ENCODE measurements at places on chromosomes 7 and 10.

DNA sequence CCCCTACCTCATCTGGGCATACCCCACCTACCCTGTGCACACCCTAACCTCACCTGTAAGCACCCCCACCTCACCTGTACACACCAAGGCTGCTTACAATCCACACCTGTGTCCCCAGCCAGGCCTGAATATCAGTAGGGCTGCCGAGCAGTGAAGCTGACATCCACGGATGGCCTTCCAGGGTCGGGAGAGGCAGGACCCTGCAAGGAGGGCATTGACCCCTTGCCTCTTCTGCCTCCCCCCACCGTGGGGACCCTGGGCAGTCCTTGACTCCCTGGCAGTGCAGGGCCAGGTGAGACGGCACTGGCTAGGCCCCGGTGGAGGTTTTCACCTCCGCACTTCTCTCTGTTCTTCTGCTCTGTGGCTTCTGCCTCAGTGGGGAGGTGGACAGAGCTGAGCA lies 37.6 kb upstream of the ELFN1 start:
- DNase-seq = no peak

- DNase-seq = no peak
Observed at GRCh38 chr10:90775351-90776028, 82.3 kb downstream of the HTR7 start.

- DNase-seq = no peak
Observed at GRCh38 chr7:140314573-140315480, 83.5 kb downstream of the SLC37A3 start.

GRCh38 chr7:55181762-55182161 lies 162.9 kb downstream of the EGFR start:
- DNase-seq = no peak

GRCh38 chr7:15352421-15353206 lies 209.2 kb downstream of the AGMO start:
- DNase-seq = no peak

GRCh38 chr7:125423458-125424155 lies 494.0 kb upstream of the POT1 start:
- no peak for DNase-seq

GRCh38 chr10:29785701-29786100 lies 150.9 kb upstream of the SVIL start:
- no peak for DNase-seq

GRCh38 chr10:99346247-99346646 lies 17.1 kb downstream of the CNNM1 start:
- no peak for DNase-seq

GRCh38 chr10:9331583-9332008 lies 1277.1 kb downstream of the GATA3 start:
- DNase-seq = no peak

- no peak for DNase-seq
Observed at GRCh38 chr7:128030654-128031611, at the start of gene LRRC4. Gene LRRC4, minus strand, starts transcription at chr7:128031437. Its CDS starts 797 bp downstream, at chr7:128030640.

DNA sequence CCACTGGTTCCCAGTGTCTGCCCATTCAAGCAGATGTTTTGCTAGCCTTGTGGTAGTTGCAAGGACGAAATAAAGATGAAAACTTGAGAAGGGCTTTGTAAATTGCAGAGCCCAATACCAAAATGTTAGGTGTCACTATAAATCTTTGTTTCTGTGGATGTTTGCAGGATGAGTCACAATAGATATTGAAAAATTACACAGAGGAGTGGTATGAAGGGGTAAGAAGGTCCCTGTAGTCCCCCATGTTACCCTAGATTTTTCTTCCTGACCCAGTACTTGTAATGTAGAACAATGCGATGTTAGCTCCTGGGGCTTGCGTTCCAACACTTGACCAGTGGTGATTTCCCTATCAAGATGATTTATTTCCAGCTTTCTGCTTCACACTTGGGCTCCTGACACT lies 102.6 kb upstream of the LYZL1 start:
- no peak for DNase-seq

GRCh38 chr10:124737708-124738107 lies 6.5 kb downstream of the FAM53B start:
- DNase-seq = no peak

DNA sequence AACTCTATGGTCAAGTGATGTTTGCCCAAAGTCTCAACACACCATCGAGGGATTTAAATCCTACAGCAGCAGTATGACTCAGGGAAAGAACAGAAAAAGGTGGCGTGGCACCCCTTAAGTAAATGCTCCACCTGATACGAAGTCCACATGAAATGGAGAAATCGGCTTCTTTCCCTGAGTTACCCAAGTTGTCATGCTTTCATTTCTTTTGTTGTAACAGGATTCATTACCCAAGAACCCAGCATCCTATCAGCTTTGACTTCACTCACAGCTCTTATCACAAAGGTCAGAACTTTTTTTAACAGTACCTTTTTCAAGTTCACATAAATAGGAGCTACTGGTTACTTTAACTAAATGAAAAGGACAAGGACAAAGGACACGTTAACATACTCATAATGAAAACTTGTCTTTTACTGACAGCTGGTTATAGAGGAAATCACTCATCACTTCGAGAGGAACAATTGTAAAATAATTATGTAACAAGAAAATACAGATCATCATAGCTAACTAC lies 219.8 kb upstream of the FRMD4A start:
- DNase-seq = no peak

All from effector CD4-positive, alpha-beta T cell (primary cell).